Omental fat pad (tissue), 4 donors: ENCODE measurements at places on chromosomes 3 and 15.

DNA sequence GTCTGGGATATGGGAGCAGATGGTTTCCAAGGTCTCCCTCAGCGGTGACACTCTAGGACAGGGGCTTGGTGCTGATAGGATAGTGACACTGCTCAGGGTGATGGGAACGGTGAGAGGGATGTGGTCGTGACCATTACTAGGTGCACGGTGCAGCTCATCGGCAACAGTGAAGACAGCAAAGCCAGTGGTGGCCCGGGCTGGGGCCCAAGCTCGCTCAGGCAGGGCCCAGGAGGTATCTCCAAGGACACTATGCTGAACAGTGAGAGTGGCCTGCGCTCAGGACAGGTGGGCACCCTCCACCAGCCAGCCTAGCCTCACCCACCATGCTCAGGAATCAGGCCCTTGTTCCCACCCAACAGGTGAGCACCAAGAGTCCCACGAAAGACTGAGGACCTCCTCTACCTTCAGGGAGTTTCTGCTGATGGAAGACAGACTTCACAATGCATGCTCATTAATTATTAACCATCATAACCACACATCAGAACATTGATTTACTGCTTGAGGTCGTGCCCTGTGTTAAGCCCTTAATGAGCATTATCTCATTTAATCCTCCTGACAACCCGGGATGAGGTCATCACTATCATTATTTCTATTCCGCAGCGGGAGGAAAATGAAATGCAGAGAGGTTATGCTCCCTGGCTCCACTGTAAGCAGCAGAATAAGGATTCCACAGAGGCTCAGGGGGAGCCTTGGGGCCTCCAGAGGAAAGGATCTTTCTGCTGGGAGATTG lies 269.4 kb downstream of the UACA start:
- DNase-seq, result no peak

DNA sequence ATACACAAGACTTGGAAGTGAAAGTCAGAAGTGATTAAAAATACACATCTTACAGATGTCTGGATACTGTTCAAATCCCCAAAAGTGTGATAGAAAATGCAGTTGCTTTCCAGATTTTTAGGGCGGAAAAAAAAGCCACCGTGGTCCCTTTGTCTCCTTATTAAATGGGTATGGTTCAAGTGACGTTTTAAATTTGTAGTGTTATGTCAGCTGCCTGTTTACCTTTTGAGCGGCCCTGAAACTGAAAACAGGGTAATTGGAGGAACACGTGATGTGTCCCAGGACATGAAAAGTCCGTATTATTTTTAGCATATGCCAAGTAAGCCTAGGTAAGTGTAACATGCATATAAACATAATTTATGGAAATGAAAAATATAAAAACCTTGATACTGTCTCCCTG lies 109.0 kb upstream of the PDZRN3 start:
- DNase-seq, result no peak

DNA sequence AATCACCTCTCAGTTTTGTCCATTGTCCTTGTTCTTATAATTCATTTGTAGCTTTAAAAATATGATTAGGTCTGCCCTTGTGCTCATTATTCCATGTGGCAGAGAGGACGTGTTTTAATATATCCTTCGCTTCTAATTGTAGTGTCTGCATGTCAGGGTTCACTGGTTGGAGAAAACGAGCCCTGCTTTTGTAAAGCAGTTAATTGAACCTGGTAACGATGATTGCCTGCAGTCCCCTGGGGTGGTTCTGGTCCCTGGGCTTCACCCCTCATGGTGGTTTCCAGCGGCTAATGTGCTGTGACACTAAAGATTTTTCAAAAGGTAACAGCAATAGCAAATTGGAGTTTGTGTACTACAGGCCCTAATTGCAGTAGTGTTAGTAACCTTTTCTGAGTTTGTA lies 299.6 kb downstream of the CACNA2D3 start:
- no peak for DNase-seq

DNA sequence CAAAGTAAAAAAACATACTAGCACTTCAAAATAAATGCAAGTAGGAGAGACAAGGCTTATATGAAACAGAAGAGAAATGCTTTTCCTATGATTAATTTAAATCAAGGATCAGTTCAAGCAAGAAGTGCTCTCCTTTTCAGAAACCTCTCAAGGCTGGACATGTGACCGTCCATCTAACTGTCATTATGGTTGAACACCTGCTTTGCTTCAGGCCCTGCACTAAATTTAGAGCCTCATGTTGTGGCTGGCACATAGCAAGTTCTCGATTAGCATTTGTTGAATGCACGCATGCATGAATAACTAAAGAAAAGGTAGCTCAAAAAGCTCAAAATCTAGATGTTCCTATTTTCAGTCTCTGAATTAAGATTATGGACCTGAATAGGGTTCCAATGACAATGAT lies 82.0 kb downstream of the SV2B start:
- no peak for DNase-seq

DNA sequence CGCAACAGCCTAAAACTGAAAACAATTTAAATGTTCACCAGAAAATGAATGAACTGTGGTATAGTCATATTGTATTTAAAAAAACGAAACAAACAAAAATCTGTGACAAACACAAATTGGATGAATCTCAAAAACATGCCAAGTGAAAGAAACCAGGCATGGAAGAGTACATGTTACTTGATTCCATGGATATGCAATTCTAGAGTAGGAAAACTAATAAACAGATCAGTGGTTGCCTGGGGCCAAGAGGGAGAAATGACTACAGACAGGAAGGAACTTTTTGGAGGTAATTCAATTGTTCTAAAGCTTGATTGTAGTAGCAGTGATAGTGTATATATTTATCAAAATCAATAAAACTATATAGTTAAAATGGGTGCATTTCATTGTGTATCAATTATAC lies 16.8 kb downstream of the UBE3A start:
- no peak for DNase-seq

- no peak for DNase-seq
Measured at GRCh38 chr3:21621181-21621651, 129.8 kb downstream of the ZNF385D start.

GRCh38 chr3:185151101-185151963 lies 1.5 kb downstream of the C3orf70 start:
- no peak for DNase-seq

GRCh38 chr15:81356252-81356651 lies 17.8 kb downstream of the TMC3 start:
- DNase-seq, result no peak

- no peak for DNase-seq
Measured at GRCh38 chr15:65423150-65423975, 616 bp upstream of the IGDCC4 start.

DNA sequence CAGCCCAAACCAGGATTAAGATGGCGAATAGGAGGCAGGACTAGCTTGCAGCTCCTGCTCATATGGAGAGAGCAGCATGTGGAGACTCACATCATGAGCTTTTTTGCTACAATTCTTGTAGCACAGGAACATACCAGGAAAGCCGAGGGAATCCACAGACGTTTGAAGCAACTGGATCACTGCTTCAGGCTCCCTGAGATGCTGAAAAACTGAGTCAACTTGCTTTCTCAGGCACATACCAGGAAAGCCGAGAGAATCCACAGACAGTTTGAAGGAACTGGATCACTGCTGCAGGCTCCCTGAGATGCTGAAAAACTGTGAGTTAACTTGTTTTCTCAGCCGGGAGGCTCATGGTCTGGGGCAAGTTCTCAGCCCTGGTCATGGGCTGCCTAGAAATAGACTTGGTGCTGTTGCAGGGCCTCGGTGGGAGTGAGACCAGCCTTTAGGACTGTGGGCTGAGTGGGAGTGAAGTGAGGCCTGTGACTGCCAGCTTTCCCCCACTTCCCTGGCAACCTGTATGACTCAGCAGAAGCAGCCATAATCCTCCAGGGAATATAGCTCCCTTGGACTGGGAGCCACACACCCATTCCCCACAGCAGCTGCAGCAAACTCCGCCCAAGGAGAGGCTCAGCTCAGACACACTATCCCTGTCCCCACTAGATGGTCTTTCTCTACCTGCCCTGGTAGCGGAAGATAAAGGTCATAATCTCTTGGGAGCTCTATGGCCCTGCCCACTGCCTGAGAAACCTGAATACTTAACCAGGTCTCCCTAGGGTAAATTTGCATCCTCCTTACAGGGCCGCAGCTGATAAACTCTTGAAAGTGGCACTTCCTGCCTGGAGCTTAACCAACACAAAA lies 51.9 kb upstream of the PFN2 start:
- no peak for DNase-seq

GRCh38 chr3:21533002-21533401 lies 218.0 kb downstream of the ZNF385D start:
- no peak for DNase-seq

DNA sequence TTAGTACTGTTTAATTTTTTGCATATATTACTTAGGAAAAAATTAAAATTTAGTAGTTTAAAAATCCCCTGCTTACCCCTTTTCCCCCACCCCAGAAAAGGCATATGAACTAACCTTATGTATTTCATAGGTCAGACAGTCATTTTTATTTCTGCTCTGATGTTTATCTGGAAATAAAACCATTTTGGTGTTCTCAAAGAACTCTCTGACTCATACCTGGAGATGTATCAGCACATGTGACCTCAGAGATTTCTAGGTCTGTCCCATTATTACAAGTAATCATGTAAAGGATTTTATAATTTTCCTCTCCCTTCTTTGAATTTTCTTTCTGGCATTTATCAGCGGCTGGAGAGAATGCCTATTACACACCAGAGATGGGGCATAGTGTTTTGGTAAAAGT lies 14.1 kb upstream of the CCR8 start:
- DNase-seq, result no peak

DNA sequence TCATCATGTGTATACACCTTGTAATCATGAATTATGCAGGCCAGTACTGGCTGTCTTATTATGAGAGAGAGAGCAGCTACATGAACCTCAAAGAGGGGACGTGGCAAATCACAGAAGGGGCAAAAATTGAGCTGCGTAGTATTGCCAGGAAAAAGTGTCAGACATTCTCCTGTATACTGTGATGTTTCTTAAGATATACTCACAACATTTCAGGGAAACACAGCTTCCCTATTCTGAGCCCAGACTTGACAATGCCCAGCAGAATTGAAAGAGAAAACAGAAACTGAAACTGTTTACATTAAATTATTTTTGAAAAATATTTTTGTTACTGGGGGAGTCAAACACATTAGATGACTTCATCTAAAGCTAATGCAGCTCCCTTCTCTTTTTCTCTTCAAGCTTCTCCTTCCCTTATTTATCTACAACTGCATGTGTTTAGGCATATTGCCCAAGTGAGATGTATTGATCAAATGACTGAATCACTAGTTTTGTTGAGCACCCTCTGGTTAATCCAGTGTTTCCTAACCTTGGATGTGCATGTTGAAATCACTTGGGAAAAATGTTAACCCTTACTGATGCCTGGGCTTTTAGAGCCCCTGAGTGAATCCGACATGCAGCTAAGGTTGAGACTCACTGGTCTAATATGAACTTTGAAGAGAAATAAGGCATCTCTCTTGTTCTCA lies 39.5 kb downstream of the CADPS start:
- DNase-seq, result no peak

GRCh38 chr3:159366476-159366875 lies 564.6 kb downstream of the MFSD1 start:
- DNase-seq, result no peak

DNA sequence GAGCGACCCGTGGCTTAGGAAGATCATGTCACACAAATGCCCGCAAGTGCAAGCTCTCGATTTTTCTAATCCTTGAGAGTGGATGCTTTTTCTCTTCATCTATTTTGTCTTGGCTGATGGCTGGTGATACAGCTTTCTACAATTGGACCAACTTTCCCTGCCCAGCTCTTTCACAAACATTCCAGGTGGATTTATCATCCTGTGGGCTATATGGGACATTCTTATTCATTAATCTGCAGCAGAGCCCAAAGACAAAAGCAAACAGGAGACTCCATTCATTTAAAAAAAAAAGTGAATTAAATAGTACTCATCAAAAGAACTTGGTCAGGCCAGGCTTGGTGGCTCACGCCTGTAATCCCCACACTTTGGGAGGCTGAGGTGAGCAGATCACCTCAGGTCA lies 14.2 kb upstream of the TSEN2 start:
- DNase-seq, result no peak

DNA sequence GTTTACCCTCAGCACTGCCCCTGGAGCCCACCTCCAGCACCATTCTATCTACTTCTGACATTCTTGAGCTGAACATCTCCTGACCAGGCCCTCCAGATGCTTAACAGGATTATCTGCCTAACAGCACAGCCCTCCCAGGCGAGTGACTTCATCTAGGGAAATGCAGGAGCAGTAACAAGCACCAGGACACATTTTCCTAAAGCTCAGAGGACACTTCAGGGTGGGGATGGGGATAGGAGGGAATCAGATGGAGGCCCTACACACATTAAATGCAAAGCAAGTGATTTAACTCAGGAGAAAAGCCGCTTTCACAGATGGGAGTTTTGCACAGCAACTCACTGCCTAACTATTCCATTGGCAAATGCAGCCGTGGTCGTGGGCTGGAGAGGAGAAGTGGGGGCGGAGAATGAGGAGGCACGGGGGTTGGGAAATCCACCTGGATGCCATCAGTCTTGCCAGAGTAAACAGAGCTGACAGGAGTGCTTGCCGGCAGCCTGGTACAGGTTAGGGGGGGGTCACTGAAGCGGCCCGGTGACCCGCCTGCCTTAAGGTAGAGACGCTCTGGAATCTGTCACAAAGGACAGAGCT lies 21.3 kb upstream of the BNC1 start:
- no peak for DNase-seq

DNA sequence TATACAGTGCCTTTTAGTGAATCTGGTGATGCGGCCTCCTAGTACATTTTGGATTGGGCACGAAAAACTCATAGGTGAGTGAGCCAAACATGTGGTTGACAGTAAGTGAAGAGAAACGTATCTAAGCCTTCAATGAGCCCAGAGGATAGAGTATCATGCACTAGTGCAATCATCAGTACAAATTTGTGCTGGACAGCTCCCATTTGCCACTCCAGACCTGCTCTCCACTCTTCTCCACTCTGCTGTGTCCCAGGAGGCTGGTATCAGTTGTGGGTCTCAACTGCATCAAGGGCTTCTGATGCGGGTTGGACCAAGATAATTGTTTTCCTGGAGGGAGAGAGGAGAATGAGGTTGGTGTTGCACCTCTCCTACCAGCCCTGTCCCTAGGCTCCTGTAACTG lies 9.1 kb upstream of the RASGRF1 start:
- no peak for DNase-seq

DNA sequence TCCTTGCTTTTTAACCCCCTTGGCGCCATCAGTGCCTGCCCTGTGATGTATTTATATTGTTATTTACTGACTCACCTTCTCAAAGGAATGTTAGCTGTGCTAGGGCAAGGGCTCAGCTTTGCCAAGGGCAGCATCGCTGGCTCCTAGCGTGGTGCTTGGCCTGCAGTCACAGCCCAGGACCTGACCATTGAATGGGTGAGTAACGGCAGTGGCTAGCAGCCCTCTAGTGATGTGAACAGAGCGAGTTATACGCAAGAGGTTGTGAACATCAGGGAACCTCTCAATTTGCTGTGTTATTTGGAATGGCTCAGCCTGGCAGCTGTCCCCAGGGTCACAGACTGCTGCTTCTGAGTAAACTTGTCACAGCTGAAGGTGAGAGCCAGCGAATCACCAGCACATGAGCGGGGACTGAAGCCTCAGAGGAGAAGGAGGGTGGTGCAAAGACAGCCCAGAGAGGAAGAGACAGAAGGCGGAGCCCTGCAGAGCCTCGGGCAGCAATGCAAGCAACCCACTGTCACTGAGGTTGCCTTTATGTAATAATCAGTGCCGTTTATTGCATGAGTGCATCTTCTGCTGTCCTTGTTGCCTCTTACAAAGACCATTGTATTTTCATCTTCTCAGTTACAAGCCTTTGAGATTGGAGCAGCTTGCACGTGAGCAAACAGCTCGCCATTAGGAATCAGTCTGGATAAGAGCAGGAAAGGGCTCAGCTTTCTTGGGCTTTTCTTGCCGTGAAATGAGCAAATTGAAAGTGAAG lies 158.3 kb downstream of the SLCO3A1 start:
- no peak for DNase-seq
